Activated CD4-positive, alpha-beta T cell treated with anti-CD3 and anti-CD28 coated beads for 24 hours (primary cell): ENCODE measurements at places on chromosomes 2 and 18.

DNA sequence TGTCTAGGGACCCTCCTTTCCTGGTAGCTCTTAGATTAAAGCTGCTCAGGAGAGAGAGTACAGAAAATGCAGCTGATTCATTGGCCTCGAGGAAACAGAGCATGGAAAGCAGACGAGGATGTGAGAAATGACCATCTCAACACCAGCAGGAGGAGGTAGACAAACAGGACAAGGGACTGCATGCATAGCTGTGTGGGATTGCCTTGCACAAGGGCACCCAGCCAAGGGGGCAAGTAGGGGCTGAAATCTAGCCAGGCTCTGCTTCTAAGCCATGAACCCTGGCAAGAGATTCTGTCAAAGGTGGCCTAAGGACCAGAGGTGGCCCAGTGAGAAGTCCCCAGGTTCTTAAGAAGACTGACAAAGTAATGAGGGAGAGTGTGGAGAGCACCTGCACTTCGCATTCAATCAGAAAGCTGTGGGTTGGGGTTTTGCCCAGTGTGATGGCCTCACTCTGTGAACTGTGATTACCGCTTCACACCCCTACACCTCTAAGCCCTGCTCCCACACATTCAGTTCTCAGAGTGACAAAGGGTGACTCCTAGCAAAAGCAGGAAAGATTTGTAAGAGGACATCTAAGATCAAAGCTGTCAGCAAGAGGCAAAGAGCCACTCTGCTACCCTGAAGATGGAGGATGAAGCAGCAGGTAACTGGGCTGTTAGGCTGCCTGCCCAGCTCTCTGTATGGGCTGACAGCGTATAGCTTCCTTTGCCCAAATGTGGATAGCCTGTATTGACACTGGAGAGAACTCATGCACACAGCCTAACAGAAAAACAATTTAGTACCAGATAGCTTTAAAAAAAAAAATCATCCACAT, 151.3 kb upstream of the PELI1 start:
- DNase-seq, result peak; percentile 12

- DNase-seq, result no peak
Measured at GRCh38 chr2:3754795-3755194, 51.4 kb downstream of the DCDC2C start.

- DNase-seq, result no peak
Measured at GRCh38 chr2:83233326-83233725, 1225.8 kb downstream of the SUCLG1 start.

DNA sequence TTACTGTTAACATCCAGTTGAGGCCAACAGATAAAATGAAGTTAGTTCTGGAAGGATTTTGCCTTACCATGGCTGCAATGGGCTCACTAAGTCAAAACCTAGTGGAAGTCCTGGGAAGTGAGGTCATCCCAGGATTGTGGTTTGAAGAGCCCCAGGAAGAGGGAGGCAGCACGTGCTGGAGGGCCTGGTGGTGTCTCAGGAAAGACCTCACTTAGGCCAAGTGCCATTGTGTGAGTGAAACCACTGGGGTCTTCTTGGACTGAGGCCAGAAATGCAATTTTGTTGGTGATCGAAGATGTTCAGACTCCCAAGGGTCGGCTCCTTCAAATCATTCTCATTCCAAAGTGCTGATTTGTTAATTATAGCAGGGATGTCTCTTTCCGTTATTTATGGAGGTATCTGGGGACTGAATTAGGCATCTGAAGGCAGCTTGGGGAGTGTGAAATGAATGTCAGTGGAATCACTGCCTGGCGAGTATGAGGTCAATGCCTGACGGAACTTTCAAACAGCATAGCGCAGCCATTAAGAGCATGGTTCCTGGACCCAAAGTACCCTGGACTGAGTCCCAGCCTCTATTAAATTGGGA, 60.0 kb downstream of the IL1R2 start:
- no peak for DNase-seq

GRCh38 chr2:230748087-230748486, 35.4 kb downstream of the CAB39 start:
- DNase-seq, result no peak

GRCh38 chr2:237482485-237482884, 4.6 kb upstream of the MLPH start:
- DNase-seq, result no peak

- DNase-seq, result no peak
Measured at GRCh38 chr18:74790451-74790850, 192.8 kb downstream of the ZNF407 start.

GRCh38 chr2:236963631-236964182, 122.0 kb upstream of the COPS8 start:
- DNase-seq, result no peak

DNA sequence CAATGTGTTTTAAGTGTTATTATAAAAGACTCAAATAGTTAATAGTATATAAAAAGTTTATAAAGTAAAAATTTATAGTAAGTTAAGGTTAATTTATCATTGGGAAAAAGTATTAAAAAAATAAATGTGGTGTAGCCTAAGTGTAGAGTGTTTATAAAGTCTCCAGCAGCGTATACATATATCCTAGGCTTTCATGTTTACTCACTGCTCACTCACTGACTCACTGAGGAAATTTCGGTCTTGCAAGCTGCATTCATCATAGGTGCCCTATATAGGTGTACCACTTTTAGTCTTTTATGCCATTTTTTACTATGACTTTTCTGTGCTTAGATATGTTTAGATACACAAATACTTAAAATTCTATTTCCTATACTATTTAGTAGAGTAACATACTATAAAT, 866.0 kb downstream of the CBLN2 start:
- DNase-seq, result no peak

GRCh38 chr18:70127359-70127758, 78.1 kb downstream of the RTTN start:
- no peak for DNase-seq

GRCh38 chr2:70710038-70710690, 57.8 kb downstream of the ADD2 start:
- no peak for DNase-seq

DNA sequence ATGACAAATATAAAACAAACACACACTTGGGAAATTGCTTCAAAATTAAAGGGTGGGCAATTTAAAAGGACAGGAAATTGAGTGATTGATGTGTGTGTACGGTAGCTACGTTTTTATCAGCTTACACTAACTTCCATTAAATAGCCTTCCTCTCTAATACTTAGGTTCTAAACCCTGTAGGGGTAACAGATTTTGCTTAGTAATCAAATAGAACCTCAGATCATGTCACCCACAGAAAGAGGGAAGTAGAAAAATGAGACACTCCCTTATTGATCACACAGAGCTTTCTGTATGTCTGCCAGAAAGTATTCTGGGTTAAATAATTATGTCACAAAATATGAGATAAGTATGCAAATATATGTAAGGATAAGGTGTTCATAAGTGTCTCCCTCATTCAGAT, 93.3 kb downstream of the ICA1L start:
- no peak for DNase-seq

GRCh38 chr2:38191516-38191915, 115.6 kb upstream of the CYP1B1 start:
- no peak for DNase-seq

- DNase-seq, result no peak
Measured at GRCh38 chr2:200380091-200380561, 73.6 kb downstream of the SPATS2L start.

DNA sequence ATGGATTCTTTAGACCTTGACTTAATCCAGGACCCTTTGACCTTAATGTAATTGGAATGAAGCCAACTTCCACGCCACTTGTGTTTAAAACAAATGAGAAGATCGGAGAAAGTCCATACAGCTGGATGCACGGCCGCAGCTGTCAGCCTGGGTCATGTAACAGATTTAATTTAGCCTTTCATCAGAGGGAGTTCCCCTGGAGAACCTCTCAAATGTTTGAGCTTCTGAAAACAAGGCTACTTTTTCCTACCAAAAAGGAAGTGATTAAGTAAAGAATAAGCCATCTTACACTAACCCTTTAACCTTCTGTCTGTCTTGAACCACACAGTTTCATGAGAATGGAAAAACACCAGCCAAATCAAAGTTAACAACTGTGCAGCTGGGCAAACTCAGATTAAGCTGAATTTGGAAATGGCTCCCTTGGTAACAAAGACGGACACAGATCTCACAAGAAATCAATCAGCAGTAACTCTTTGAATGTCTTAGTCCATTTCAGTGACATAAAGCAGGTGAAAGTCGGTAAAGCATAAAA, 103.6 kb downstream of the DOCK10 start:
- no peak for DNase-seq

DNA sequence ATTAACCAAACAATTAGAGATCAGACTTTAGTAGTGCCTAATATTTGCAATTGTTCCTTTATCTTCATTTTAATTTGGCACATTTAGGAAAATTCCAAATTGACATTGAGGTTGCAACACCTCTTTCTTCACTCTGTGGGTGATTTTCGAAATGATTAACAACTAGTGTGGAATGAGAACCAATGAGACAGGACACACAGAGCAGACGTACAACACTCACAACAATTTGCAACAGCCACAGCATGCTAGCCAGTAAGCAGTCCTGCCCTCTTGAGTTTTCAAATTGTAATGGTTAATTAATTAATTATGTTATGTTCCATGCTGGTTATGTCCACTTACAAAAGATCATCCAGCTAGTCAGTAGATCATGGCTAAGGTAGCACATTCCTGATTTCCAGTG, 339.3 kb downstream of the LRP1B start:
- no peak for DNase-seq

- DNase-seq, result no peak
Measured at GRCh38 chr2:23835423-23835822, 91.5 kb downstream of the ATAD2B start.

- DNase-seq, result no peak
Measured at GRCh38 chr18:38718365-38718901, 1152.8 kb upstream of the CELF4 start.

DNA sequence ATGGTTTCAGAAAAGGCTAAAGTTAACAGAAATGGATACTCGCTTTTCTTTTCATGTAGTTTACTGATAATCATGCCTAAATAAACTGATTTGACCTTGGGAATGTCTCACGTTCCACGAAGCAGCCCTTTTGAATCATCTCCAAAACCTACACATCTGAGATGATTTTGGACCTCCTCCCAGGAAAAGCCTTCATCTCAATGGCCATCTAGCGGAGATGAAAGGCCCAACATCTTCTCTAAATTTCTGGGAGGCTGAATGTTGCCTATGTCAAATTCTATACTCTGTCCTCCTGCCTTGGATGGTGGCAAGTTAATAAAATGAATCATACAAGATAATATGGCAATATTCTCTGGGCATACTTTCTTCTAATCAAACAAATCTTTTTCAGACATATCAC, 448.5 kb downstream of the ZEB2 start:
- DNase-seq, result no peak

DNA sequence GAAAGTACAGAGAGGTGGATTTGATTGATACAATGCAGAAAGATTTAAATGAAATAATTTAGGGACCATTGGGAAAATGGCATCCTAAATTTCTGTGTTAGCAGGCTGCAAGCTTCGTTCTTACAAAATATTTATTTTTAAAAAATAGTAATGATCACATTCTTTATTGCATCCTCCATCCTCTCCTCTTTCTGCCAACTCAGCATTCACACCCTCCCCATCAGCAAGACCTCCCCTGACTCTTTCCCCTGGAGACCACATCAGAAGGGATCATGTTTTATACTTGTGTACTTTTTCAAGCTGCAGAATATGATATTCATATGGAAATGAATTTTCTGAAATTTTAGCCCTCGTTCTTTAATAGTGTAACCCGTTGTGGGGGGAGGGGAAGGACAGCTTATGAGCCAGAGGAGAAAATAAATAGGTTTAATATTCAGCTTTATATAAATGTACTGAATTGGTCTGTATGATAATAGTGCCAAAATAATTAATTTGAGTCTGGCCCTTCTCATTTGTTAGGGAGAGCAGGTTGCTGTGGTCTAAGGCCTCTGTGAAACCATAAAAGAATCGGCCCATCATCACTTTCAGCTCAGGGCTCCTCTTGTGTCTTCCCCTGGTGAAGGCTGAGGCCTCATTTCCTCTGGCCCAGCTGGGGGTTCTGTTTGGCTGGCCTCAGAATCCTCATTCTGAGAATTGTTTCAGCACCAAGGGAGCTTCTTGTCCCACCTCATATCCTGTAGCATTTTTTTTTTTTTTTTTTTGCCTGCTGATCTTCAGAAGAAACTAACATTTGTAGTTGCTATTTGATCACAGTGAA, 330.8 kb downstream of the TXNL1 start:
- no peak for DNase-seq

DNA sequence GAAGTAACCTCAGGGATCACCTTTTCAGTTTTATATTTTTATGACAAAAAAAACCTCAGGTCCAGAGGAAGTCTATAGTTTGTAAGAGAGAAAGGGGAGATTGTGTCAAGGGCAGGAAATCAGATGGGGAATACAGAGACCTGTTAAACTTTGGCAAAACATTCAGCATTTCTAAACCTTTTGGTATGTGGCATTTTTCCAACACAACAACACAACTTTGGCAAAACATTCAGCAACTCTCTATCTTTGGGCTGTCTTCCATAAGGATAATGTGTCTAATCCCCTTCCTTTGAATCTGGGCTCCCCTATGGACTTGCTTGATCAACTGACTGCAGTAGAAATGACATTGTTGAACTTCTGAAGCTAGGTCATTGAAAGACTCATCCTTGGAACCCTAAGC, 220.6 kb upstream of the CCDC68 start:
- no peak for DNase-seq

GRCh38 chr18:48161191-48161910, 230.9 kb upstream of the SMAD2 start:
- DNase-seq, result peak; percentile 54

DNA sequence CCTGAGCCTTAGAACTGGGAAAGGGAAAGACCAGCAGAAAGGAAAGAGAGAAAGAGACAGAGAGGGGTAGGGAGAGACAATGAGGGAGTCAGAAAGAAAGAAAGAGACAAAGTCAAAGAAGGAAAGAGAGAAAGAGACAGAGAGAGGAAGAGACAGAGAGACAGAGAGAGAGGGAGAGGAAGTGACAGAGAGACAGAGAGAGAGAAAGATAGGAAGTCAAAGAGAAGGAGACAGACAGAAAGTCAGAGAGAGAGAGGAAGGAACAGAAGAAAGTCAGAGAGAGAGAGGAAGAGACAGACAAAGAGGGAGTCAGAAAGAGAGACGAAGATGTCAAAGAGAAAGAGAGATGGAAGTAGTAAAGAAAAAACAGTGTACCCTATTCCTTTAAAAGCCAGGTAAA, 261.8 kb downstream of the WDPCP start:
- no peak for DNase-seq

- DNase-seq, result no peak
Measured at GRCh38 chr2:101501443-101501842, 26.5 kb upstream of the RFX8 start.

GRCh38 chr2:62192811-62193210, 3.1 kb upstream of the B3GNT2 start:
- no peak for DNase-seq

DNA sequence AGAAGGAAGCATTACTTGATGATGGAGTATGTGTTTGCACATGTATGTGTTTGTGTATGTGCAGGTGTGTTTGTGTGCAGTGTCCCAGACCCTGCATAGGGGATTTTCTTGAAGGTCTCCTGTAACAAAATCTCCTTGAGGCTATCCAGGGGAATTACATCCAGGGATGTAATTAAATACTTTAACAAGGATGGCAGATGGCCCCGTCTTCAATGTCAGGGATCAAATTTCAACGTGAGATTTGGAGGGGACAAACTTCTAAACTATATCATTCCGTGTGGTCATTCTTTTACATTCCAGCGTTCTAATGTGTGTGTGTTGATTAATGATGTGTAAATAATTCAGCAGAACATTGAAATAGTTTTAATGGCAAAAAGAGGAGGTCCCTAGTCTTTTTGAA, 3.3 kb downstream of the UGT1A9 start:
- DNase-seq, result no peak
